HCT116 (cell line): ENCODE measurements at places on chromosomes 6 and 20. TPM values are rescaled to one million over a fixed set of nuclear protein-coding genes. Genes with fewer than 3 reads are reported as not detected.

DNA sequence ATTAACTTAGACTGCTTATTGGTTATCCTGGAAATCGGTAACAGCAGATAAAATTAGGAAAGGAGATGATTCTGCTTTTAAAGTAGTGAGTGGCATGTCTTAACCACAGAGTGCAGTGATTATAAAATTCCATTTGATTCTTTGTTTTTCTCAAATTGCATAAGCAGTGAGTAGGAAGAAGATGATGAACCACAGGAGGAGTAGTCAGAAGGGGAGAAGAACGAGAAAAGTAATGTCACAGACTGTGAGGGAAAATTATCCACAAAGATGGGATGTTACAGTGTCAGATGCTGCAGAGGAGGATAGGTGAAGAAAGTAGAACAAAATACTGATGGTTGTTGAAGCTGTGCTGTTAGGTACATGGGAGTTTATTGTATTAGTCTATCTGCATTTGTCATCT is 63.0 kb downstream of the ITCH start:
- no peak for DNase-seq

DNA sequence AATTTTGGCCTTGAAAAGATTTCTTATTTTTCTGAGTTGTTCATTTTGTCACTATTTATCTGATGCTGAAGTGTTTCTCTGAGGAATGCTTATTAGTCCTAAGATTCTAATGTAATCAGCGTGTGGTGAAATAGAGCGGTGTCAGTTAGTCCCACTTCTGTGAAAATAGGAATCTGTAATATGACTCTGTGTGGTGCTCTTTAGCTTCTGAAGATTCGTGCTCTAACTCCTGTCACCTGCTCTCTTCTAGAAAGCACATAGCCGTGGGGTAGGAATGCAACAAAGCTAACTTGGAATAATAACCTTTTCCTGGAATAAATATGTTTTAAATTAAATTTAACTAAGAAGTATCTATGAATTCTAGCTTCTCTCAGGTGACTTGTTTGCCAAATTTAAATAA is 90.4 kb downstream of the BCKDHB start:
- no peak for DNase-seq

DNA sequence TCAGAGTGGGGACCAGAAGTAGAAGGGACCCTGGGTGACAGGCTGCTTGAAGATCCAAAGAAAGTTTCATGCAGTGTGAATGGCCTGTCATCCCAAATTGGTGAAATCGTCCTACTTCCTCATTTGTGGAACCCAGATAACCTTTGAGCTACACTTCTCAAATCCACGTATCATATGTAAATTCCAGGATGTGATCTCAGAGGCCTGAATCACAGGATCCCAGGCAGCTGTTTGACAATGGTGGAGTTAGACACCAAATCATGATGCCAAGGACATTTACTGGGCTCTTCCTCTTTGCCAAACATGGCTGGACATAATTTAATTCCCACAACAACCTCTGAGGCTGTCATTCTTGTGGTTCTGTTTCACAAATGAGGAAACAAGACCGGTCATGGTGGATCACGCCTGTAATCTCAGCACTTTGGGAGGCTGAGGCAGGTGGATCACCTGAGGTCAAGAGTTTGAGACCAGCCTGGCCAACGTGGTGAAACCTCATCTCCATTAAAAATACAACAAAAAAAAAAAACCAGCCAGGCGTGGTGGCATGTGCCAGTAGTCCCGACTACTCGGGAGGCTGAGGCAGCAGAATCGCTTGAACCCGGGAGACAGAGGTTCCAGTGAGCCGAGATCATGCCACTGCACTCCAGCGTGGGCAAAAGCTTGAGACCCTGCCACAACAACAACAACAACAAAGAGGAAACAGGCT is 39.9 kb upstream of the TTPAL start:
- DNase-seq, result no peak

- no peak for DNase-seq
Observed at GRCh38 chr6:57033228-57033627, 13.3 kb upstream of the KIAA1586 start.

DNA sequence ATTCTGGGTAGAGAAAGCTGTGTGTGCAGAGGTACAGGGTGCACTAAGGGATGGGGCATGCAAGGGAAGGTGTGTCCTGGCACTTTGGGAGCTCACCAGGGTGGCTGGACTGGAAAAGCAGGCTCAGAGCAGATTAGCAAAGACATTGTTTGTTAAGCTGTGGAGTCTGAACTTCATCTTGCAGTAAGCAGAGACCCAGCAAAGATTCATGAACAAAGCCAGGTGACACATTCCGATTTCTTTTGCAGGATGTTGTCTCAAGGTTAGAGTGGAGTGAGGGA is 28.8 kb downstream of the DUSP22 start:
- DNase-seq, result no peak

Gene SSTR4
- total RNA-seq, result not detected

Gene DSP
- 104 TPM for total RNA-seq

Gene PNLDC1
- total RNA-seq, result 0.37 TPM
